Umbilical cord (tissue), 2 donors: ENCODE measurements at places on chromosomes 3 and 15.

DNA sequence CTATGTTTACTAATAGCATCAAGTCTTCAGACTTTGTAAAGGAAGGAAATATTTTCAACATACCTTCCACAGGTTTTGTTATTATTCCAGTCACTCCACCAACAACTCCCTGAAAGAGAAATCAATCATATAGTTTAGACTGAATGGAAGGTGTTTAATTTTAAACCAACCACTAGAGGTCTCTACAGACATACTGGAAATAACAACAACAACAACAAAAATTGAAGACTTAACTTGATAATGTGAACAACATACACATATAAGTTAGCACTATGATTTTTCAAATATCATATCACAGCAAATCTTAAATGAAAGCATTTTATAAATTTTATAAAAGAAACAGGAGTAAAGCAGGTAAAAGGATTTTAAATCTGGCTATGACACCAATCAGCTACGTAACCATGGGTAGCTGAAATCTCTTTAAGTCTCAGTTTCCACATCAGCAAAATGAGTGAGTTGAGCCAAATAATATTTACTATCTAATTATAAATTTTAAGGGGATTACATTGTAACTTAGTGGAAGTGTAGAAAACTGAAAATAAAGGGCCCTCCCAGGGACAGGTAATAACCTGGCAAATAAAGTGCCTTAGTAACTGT lies 188.2 kb downstream of the VPS13C start:
- peak; percentile 10 for DNase-seq

GRCh38 chr3:18648159-18648558 lies 223.0 kb upstream of the SATB1 start:
- DNase-seq: no peak

DNA sequence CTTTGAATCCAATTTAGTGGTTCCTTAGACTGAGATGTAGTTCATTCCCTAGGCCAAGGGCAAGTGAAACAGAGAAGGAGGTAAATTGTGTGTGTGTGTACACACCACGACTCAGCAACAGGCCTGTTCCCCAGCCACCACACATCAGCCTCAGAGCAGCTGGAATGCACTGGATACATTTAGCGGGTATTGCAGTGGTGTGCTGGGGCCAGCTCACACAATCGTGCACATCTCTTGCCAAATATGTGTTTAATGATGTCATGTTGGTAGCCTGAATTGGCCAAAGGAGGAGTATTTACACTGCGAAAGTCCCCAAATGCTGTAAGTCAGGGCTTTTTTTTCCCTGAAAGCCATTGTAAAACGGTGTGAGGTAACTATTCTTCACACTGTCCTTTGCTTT lies 82.3 kb downstream of the RBPMS2 start:
- DNase-seq: peak; percentile 64

- DNase-seq: no peak
These were observed 19.2 kb upstream of the BFSP2 start for GRCh38 chr3:133380481-133381225.

DNA sequence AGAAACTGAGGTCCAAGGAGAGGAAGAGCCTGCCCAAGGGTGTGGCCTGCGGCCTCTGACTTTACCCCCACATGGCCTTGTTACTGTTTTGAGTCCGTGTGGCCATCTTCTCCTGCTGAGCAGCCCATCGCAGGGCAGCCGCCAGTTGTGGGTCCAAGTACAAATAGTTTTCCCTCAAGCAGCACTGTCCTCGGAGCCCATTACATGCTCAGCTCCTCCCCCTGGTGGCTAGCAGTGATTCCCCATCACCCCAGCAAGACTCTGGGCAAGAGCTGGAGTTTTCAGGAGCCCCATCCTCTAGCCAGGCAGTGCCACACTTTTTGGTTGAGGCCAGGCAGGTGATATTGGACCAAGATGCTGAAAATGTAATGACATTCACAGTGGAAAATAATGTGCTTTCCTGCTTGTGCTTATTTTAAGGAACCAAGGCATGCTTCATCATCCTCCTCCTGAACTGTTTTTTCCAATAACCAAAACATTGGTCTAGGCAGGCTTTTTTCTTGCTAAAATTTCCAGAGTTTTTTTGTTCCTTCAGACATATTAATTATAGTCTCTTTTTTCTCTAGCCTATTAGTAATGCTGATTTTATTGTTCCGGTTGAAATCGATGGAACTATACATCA lies 23.2 kb upstream of the VILL start:
- DNase-seq: peak; percentile 62

DNA sequence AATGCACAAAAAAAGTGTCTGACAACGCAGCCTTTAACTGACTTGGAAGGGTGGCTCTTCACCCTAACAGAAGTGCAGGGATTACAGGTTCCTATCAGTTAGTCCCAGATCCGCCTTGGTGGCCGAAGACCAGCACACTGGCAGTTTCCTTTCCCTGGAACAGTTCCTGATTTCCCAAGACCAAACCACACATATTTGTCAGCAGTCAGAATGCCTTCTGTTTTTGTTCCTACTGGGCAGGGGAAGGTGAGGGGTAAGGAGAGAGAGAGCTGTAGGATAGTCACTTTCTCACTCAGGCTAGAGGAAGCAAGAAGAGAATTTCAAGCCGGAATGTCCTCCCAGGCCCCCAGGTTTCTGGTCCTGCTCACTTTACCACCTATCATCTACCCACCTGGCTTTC lies 9.2 kb downstream of the CXCR6 start:
- DNase-seq: no peak

GRCh38 chr15:97078591-97078990 lies 748.1 kb downstream of the NR2F2 start:
- no peak for DNase-seq

- DNase-seq: no peak
These were observed 306.7 kb downstream of the TIGIT start for GRCh38 chr3:114600571-114600970.

DNA sequence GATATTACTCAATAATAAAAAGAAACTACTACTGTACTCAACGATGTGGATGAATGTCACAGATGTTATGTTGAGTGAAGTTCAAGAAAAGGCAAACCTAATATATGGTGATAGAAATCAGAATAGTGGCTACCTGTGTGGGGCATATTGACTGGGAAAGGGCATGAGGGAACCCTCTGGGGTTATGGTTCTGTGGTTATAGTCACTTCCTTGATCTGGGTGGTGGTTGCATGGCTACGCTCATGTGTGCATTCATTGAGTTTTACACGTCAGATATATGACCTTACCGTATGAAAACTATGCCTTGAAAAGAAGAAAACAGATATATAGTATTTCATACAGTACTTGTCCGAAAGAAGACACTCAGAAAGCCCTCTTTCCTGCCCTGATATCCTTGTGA lies 331.0 kb upstream of the LRRFIP2 start:
- DNase-seq: no peak

- no peak for DNase-seq
These were observed 130.5 kb downstream of the KLF13 start for GRCh38 chr15:31457161-31457560.

- no peak for DNase-seq
These were observed 15.0 kb downstream of the DCBLD2 start for GRCh38 chr3:98886525-98886924.

DNA sequence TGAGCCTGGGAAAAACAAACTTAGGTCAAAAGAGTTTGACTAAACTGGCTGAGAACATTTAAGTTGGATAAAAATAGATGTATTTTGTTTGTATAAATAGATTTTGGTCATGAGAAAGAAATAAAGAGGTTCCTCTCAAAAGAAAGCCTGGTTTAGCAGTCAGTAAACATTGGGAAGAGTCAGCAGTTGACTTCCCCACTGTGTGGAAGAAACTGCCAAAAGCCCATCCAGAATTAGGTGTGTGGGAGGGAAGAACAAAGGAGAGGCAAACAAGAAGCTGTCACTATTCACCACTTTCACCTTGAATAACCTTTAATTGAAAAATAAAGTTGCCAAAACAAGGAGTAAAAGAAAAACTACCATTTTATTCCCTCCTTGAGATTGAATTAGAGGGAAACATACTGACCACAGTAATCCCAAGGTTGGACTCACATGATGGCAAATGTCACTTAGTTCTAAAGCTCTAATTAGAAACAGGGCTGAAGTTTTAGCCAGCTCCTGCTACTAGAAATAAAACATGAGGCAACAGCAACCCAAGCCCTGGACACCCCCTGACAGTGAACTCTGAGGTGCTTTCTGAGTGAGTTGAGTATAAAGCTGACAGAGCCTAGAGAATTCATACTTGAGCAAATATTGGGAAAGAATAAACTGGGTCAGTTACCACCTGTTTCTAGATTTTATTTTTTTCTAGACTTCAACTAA lies 139.3 kb downstream of the SERPINI1 start:
- no peak for DNase-seq

- no peak for DNase-seq
These were observed 607.8 kb downstream of the SI start for GRCh38 chr3:164470471-164470870.

GRCh38 chr3:71942432-71943187 lies 157.7 kb upstream of the PROK2 start:
- no peak for DNase-seq

DNA sequence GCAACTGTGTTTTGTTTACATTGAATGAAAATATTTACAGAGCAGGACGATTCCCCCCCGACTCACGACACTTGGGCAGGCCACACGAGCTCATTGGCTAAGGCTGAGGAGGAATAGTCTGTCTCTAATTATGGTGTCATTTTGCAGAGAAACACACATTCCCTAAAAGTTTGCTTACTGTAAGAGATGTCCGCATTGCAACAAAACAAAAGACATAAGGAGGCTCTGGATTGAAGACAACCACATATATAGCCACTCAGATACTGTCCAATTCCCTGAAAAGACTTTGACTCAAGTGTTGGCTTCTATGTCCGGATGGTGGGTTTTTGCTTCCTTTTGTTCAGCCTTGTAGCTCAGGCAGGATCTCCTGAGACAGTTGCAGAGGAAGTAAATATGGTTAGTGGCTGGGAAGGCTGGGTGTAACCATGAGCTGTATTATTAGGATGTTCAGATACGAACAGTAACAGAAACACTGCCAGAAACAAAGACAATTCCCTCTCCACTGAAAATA lies 170.4 kb downstream of the KLHL25 start:
- DNase-seq: no peak

GRCh38 chr3:188166441-188166840 lies 12.5 kb downstream of the LPP start:
- no peak for DNase-seq

- no peak for DNase-seq
These were observed 57.6 kb upstream of the AZI2 start for GRCh38 chr3:28406241-28406640.

GRCh38 chr15:70698836-70699390 lies 64.4 kb downstream of the UACA start:
- no peak for DNase-seq

GRCh38 chr3:76942101-76942500 lies 97.8 kb upstream of the ROBO2 start:
- peak; percentile 10 for DNase-seq

GRCh38 chr3:45125550-45126026 lies 20.6 kb downstream of the CDCP1 start:
- DNase-seq: no peak

- DNase-seq: no peak
These were observed 1.6 kb upstream of the MEIS2 start for GRCh38 chr15:37101980-37102304.

DNA sequence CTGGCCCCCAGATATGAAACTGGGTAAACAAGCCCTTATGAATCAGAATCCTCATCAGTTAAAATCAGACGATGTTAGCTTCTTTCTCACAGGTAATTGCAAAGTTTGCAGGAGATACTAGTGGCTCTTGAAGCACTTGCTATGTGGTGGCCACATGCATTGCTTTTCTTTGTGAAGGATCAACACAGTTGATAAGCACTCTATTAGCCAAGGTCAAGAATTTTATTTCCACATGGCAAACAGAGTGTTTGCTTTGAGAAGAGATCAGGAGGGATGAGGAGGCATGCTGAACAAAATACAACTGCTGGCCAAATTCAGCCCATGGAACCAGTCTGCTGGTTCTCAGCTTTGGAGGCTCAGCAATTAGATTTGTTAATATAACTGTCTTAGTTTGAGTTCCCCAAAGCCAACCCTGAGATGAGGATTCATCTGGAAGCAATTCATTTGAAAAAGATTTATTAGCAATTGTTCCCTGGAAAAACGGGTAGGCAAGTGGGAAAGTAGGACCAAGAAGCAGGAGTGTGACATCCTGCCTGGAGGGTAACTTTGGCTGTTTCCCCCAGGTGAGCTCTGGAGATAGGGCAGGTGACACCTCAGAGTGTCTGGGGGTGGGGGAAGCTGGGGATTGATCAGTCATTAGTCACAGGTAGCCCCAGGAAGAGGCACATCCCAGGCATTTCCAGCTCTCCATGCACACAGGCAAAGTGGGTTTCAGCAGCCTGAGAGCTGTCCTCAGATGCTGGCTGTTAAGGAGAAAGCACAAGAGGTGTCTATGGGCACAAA lies 180.3 kb downstream of the ABHD5 start:
- no peak for DNase-seq

GRCh38 chr3:114770874-114771273 lies 376.2 kb downstream of the ZBTB20 start:
- no peak for DNase-seq

- no peak for DNase-seq
These were observed 573 bp upstream of the CEP152 start for GRCh38 chr15:48811325-48811958.

- DNase-seq: no peak
These were observed 25.0 kb downstream of the TGFBR2 start for GRCh38 chr3:30631243-30631904.

DNA sequence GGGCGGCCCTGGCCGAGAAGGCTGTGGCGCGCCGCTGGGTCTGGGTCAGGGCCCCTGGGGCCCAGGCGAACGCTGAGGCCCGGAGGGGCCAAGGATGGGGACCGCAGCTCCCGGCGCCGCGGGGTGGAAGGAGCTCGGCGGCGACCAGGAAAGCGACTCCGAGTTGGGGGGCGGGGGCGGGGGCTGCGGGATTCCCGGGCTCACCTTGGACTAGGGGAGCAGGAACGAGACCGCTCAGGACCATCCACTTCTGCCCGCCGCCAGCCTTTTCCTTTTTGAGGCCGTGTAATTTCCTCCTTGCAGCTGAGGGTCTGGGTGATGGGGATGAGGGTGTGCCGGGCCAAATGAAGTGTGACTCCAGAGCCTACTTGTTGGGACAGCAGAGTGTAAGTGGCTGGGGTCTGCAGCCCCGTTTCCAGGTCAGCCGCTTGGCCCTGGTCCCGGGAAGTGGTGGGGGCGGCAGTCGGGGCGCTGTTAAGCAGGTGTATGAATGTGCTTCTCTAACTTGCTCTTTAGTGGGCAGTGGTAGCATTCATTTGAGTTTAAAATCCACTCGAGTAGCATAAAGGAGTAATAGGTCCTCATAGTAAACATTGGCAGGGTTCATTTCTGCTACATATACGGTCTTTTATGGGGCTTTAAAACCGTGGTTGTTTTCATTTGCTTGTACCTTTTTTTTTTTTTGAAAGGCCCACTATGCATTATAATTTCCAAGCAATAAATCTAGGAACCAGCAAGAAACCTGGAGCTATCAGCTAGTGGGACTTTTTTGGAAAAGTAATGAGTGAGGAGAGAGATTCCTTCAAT lies 717 bp downstream of the PXK start:
- DNase-seq: peak; percentile 45

GRCh38 chr3:57890874-57891273 lies 117.3 kb upstream of the FLNB start:
- peak; percentile 59 for DNase-seq

GRCh38 chr3:125054449-125055329 lies 1.1 kb downstream of the HEG1 start:
- DNase-seq: peak; percentile 63
